Astrocyte (in vitro differentiated cells and primary cell): ENCODE measurements at places on chromosomes 3 and 15.

GRCh38 chr3:53843195-53844177 lies 2.7 kb downstream of the CHDH start:
- no peak for DNase-seq

- no peak for DNase-seq
These were observed 390.6 kb upstream of the SEMA6D start for GRCh38 chr15:47326410-47327333.

DNA sequence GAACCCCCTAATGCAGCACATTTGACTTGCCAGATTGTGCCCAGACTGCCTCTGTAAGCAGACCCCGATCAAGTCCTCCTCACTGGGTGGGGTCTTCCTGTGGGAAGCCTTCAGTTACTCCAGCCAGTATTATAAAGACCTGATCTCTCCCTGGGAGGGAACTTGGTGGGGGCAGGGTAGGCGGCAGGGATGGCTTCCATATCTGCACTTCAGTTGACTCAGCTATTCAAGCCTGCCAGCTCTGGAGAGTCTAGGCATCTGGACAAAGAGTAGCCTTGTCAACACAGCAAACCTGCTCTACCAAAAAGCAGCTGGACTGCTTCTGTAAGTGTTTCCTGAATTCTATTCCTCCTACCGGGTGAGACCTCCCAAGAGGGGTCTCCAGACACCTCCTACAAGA lies 21.0 kb upstream of the SLC25A38 start:
- no peak for DNase-seq

- peak; percentile 71 for DNase-seq
These were observed 6.9 kb downstream of the C15orf62 start for GRCh38 chr15:40776537-40777141.

- DNase-seq, result no peak
These were observed 84.6 kb upstream of the DPH6 start for GRCh38 chr15:35630532-35630931.

DNA sequence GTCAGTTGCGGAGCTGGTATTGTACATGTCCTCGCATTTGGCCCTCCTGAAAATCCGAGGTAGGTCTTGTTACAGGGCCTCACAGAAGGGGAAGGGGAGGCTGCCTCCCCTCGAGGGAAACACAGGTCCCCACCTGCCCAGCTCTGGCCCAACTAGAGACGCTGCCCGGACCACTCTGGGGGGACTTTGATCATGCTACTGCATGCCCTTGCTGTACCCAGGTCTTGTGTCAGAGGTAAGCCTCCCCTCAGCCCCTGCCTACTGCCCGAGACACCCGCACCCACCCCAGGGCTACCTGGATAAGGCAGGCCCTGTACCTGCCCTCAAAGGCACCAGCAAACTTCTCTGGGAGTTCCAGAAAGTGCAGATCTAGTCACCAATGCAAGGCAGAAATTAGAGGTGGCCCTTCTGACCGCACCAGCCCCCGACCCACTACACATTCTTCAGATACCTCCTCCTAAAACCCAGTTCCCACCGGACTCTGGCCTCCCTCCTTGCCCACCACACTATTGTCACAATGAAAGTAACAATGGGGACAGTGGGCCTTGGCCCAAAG lies 981 bp upstream of the SCAP start:
- DNase-seq, result no peak

GRCh38 chr15:65384505-65384894 lies 6.7 kb upstream of the IGDCC3 start:
- DNase-seq, result no peak

DNA sequence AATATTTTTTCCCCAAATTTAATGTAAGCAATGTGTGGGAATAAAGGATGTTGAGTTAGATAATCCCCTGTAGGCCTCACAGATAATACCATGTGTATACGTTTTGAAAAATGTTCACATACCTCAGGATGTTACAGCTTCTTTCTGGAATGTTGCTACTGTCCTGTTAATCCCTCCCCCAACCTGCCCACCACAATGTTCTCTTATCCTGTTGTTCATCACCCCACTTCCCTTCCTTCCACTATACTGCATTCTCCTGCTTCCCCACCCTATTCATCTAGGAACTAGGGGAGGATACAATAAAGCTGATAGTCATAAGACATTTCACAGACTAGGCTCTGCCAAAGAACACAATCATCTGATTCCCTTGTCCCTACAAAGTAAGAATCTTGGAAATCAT lies 92.1 kb downstream of the IGF2BP2 start:
- peak; percentile 84 for DNase-seq

DNA sequence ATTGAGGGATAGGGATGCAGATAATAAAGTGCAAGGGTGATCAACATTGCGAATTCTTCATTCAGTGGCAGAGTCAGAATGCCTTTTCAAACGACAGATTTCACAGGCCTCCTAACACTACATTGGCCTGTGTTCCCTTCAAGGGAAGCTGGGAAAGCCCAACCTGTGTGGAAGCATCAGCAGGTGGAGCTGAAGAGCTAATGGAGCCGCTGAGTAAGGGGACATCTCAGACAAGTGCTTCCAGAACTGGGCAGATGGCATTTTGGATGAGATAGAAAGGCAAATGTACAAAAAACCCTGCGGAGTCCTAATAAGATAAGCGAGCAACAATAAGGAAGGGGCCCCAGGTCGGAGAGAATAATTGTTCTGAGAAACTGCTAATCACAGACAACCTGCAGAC lies 8.5 kb upstream of the SLC24A5 start:
- peak; percentile 12 for DNase-seq

DNA sequence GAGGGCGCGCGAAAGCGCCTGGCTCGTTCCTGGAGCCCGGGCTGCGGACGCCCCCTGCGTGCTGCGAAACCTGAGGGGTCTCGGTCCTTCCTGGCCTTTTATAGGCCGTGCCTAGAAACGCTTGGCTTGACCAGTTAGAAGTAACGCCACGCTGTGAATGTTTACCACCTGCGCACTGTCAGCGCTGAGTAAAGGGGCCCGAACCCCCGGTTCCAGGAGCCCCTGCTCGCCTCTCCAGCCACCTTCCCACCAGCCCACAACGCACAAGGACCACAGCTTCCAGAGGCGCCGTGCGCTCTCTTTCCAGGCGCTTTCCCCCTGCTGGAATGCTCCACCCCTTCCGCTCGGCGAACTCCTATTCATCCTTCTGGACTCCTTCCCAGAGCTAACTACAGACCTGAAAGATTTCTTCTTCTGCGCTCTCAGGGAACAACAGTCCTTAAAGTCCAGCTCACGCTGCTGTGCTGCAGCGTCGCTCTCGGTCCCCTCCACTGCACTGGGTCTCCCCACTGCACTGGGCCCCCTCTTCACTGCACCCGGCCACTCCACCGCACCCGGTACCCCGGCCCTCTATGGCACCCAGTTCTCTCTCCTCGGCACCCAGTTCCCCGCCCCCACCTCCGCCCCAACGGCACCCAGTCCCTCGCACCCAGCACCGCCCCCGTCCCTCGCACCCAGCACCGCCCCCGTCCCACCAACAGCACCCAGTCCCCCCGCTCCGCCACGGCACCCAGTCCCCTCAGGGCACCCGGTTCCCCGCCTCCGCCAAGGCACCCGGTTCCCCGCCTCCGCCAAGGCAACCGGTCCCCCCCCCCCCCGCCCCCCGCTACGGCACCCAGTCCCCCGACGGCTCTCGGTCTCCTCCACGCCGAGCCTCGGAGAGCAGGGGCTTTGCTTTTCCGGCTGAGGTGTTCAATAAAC lies 69.8 kb downstream of the SQOR start:
- no peak for DNase-seq

DNA sequence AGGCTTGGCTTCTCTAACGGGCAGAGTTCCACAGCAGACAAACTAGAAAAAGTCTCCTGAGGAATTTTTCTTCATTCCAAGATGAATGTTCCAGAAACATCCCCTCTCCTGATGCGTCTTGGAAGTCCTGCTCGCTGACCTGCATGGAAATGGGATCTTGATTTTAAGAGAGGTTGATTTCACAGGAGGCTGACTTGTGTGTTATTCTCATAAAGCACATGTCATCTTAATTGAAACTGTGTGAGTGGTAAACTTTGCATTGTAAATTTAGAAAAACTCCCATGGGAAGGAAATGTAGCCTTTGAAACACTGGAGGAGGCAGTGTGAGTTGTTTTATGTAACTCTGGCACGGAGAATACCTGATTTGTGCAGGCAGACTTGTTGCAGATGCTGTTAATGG lies 337.8 kb upstream of the NR2E3 start:
- no peak for DNase-seq

DNA sequence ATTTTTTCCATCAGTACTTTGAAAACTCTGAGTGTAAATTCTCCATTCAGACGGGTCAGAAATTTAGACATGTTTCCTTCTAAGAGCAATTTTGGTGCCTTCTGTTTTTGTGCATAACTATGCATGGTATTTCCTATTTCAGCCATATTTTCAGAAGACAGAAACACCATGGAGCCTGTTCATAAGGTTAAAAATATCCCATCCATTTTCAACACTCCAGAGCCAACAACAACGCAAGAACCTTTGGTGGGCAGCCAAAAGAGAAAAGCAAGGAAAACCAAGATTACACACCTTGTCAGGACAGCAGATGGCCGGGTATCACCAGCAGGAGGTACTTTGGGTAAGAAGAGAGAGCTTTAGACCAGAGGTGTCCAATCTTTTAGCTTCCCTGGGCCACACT lies 275.6 kb downstream of the BBX start:
- peak; percentile 80 for DNase-seq

DNA sequence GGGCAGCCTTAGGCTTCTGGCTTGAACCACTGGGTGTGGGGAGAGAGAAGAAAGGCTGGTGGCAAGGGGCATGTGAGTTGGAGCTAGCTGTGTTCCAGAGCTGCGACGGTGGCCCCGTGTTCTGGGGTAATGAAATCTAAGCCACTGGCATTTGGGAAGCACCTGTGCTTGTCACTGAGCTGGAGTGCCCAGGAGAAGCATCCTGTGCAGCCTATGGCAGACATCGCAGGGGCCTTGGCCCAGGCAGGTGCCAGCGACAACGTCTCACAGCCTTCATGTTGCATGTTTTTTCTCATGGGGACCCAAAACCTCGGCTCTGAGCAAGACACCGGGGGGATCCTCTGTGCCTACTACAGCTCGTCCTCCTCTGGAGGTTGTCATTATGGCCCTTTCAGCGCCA lies 91.1 kb upstream of the PLXNA1 start:
- no peak for DNase-seq

DNA sequence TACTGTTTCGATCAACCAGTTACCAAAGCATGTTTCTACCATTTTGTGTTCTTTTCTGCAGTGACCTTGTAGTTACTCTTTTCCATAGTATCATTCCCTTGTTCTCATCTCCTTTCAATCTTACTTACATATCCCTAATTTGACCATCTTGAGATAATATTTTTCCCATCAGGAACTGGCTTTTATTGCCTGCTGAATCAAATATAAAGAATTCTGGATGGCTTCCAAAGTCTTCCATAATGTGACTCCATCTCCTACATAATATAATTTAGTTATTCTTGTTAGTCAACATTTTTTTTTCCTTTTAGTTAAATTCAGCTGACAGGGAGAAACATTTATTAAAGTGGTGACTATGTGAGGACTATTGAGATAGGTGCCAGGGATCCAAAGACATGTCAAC lies 7.0 kb downstream of the USP8 start:
- DNase-seq, result no peak

DNA sequence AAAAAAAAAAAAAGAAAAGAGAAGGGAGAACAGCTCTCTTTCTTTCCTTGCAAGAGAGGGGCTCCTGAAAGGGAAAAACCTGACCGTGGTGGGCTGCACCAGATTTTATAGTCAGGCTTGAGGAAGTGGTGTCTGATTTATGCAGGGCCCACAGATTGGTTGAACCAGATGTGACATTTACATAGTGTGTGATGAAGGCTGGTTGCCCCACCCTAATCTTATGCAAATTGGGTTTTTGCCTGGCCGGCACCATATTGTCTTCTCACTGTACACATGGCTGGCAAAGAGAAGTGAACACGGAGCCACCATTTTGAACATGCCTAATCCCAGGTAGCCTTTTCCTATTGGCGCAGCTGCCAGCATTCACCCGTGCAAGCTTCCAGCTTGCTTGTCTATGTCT lies 154.4 kb downstream of the OXSM start:
- DNase-seq, result no peak

DNA sequence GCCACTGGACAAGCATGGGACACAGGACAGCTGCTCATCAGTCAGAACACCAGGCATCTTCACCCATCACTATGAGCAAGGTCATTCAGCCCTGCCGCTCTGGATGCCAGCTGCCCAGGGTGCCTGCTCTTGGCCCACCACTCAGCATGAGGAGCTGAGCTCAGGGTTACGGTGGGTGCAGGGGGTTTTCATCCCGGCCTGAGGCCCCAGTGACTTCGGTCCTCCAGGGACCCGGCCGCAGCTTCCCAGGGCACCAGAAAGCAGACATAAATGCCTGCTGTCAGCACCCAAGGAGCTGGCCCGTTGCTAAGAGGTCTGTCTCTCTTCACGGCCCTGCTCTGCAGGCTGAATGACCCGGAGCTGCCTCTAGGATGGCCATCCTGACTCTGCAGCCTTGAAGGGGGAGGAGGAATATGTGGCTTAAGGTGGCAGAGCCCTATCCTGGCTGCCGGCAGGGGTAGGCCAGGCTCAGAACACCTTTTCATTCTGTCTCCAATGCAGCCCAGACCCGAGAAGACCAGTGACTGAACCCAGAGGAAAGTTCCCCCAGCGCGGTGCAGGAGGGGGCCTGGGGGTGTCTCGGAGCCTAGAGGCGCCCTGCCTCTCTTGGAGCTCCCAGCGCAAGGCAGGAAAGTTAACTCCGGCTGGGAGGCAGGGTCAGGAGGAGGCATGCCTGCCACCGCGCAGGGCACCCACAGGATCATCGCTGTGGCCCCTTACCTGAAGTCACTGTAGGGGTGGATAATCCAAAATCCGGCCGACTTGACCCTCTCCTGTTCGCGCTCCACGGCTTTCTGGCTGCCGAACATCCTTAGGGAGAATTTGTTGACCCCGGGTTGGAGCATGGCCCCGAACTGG lies 1.8 kb downstream of the HCN4 start:
- DNase-seq, result no peak

- DNase-seq, result no peak
These were observed 132.9 kb upstream of the LPP start for GRCh38 chr3:188021041-188021440.

- no peak for DNase-seq
These were observed 162.5 kb downstream of the AKAP13 start for GRCh38 chr15:85542895-85543331.

- DNase-seq, result no peak
These were observed 16.0 kb downstream of the C15orf62 start for GRCh38 chr15:40785814-40786213.
